Stimulated activated CD4-positive, alpha-beta T cell treated with anti-CD3 and anti-CD28 coated beads, Interleukin-12 subunit alpha, Interleukin-12 subunit beta, amount 100 ng/mL, for 4 hours (primary cell): ENCODE measurements at places on chromosomes 7 and 10.
A peak's percentile ranks its signal among the peaks of the same experiment; 100 is the strongest.

- DNase-seq = peak; percentile 15
Observed at GRCh38 chr7:98470485-98471240, 69.8 kb upstream of the BAIAP2L1 start.

DNA sequence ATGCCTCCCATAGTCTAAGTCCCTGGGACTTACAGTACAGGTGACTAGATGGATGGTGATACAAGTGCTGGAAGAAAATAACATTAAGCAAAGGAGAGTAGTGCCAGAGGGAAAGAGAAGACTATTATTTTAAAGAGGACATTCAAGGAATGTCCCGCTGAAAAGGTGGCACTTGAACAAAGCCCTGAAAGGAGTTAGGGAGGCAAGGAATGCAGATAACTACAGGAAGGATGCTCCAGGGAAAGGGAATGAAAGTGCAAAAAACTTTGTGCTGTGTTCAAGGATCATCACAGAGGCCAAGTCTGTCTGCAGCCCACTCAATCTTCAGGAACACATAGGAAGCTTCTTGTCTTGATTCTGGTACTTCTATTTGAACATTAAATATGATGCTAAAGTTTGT is 14.9 kb downstream of the ANKMY2 start:
- no peak for DNase-seq

DNA sequence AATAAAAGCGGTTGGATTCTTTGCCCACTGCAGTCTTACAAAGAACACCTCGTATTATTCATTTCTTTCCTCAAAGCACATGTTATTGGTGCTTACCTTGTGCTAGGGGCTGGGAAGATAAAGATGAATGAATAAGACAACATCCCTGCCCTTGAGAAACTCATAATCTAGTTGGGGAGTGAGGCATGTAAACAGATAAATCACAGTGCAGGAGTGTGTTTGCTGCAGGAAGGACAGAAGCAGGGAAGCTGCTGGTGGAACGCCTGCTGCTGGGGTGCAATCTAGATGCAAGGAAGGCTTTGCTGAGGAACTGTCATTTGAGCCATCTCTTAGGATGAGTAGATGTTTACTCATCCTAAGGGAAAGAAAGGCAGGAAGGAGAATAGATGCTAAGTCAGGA is 135.6 kb downstream of the TMEM178B start:
- DNase-seq = no peak

GRCh38 chr10:1160561-1161314 is 104.6 kb downstream of the WDR37 start:
- no peak for DNase-seq

GRCh38 chr10:93068411-93069244 is 5.1 kb upstream of the CYP26A1 start:
- no peak for DNase-seq
